Stimulated activated CD4-positive, alpha-beta T cell treated with anti-CD3 and anti-CD28 coated beads, TNF-alpha, amount 100 ng/mL, for 4 hours (primary cell): ENCODE measurements at places on chromosomes 1 and 21.

DNA sequence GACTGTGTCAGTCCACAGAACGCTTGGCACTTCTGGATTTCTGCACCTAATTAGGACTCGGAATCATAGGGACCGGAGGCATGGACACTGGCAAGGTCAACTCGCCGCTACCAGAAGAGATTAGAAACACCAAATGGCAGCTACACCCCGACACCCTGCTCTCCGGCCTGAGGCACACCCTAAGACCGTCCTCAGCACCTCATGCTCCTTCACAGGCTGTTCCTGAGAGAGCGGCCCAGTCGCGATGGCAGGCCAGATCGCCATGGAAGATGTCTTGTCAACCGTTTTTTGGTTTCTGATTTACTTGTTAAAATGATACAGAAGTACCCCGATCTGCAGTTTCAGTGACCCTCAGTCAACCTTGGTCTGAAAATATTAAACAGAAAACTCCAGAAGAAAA, 46.8 kb downstream of the NPHP4 start:
- DNase-seq, result no peak

DNA sequence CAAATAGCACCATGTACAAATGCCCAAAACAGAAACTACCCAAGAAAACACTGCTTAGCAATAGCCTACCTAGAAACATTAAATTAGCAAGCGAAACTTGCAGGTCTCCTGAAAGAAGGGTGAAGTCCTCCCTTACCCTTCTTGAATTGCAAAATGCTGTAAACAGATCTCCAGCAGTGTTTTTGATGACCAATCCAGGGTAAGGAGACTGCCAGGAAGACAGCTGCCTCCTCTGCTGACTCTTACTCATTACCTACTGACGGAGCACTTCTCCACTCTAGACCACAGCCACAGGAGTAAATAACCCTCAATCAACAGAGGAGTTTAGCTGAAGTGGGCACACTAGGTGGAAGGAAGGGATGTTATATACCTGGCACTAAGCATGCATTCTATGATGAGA, 32.2 kb upstream of the GADD45A start:
- no peak for DNase-seq

DNA sequence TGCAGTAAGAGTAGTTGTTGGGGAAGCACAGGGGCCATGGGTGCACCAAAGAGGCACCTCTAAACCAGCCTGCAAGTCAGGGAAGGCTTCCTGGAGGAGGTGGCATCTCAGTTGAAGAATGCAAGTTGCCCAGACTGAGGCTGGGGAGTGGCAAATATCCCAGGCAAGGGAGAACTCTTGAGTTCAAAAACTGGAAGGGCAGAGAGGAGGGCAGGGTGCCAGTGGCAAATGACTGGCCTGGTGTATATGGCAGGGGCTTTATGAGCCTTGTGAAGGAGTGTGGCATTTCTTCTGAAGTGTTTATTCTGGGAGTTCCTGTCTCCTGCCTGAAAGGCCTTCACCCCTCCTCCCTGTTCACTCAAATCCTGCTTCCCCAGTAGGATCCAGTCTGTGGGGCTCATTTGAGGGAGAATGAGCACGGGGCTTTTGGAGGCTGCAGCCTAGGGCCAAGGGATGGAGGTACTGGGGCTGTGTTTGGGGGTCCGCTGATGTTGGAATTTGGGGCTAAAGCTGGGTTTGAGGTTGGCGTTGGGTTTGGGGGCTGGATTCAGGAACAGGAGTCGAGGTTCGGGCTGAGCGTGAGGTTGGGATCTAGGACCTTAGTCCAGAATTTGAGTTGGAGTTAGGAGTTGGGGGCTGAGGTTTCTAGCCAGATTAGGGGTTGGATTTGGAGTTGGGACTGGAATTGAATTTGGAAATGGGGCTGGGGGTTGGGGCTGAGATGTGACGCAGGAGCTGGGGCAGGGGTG, at the start of gene TMEM125:
Gene TMEM125 (plus strand): TSS at position 357 of the 749 bp plus-strand sequence. CDS start 2,740 bp downstream, outside the sequence.
- no peak for DNase-seq

DNA sequence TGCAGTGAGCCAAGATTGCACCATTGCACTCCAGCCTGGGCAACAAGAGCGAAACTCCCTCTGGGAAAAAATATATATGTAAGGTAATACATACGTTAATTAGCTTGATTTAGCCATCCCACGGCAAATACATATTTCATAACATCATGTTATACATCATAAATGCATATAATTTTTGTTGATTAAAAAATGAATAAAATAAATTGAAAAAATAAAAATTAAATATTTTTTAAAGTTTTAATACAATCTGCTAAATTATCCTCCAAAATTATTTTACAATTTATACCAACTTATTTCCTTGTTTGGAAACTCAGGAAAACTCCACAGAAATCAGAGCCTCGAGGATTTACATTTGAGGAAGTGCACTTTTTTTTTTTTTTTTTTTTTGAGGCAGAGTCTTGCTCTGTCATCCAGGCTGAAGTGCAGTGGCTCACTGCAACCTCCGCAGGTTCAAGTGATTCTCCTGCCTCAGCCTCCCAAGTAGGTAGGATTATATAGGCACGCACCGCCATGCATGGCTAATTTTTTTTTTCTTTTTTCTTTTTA, 12.6 kb upstream of the IPO9 start:
- no peak for DNase-seq

DNA sequence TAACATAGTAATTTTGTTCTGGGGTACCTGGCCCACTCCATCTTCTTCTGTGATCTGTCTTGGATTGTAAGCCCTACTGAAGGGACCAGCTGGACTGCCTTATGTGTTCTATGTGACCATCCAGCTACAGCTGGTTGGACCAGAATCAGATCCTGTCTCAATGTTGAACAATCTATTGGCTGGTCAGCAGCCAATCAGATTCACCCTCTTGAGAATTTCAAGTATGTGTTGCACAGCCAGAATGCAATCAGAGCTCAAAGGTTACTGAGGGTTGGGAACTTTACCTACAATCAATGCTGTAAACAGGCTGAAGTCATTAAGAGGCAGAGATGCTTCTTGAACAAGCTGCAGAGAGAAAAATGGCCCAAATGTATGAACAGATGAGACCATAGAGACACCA, 61.9 kb downstream of the KCNC4 start:
- no peak for DNase-seq

- DNase-seq, result no peak
Measured at GRCh38 chr1:169091480-169091941, 15.0 kb upstream of the ATP1B1 start.

- no peak for DNase-seq
Measured at GRCh38 chr1:152067929-152068328, 20.9 kb downstream of the TCHHL1 start.

DNA sequence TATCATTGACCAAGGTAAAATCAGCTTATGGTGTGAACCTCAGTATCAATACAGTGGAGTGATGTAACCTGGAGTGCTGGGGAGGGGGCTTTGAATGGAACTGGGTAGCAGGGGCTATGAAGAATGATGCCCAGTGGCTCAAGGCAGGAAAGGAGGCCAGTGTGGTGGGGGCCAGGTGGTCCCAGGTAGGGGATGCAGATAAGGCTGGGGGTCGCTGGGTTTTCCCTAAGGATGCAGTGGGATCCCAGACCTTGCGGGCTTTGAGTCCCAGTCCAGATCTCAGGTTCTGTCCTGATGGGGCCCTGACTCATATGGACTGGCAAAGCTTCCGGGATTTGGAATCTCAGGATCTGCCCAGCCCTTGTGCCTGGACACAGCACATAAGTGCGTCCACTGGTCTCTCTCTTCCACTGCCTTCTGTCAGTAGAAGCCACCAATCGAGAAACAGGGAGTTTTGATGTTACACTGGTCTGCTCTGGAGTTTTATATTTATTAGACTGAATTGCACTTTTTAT, 52.0 kb downstream of the S100B start:
- no peak for DNase-seq

GRCh38 chr1:162629077-162629627, 3.1 kb upstream of the DDR2 start:
- no peak for DNase-seq

DNA sequence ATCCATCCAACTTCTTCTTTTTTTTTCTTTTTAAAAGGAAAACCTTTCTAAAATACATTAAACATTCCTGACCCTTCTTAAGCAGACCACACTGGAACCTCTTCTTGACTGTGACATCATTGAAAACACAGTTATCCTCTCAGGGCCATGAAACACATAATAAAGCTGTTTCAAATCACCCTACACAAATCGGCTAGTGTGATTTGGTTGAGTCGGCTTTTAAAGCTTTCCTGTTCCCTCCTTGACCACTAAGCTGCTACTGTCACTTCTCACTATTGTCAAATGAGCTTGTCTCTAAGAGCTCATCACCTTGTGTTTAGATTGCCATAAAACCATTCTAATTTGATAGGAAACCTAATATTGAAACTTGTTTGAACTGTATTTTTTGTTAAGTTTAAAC, 5.9 kb downstream of the USP24 start:
- no peak for DNase-seq

- no peak for DNase-seq
Measured at GRCh38 chr21:33936301-33937038, 20.9 kb upstream of the ATP5PO start.

GRCh38 chr21:32424191-32424535, 11.7 kb downstream of the EVA1C start:
- no peak for DNase-seq

DNA sequence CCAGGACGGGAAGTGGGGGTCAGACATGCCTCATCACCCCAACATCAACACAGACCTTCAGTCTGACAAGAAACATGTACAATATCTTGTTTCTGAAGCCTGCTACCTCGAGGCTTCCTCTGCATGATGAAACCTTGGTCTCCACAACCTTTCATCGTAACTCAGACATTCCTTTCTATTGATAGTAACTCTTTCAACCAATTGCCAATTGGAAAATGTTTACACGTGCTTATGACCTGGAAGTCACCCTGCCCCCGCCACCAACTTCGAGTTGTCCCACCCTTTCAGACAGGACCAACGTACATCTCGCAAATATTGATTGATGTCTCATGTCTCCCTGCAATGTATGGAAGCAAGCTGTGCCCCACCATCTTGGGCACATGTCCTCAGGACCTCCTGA, 159.5 kb downstream of the ETS2 start:
- DNase-seq, result no peak

DNA sequence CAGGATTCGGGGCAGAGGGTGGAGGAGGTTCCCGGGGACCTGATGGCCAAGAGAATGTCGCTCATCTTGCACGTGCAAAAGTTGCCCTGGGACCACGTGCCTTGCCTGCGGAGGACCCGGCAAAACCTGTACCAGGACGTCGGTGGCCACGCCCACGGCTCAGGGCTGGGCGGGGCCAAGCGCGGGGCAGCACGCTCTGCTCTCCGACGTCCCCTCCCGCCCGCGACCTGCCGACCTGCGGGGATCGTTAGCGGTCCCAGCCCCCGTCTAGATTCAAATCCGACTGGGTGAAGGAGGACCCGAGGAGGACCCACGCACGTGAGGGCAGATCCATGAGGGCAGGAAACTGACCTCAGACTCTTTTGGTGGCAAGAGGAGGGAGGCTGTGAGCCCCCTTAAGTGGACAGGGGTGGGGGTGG, at the start of gene C1orf167:
Gene C1orf167 (plus strand): TSS at position 206 of the 419 bp plus-strand sequence. CDS start 2,208 bp downstream, outside the sequence.
- DNase-seq, result peak; percentile 18

GRCh38 chr1:164718821-164719220, 159.8 kb downstream of the PBX1 start:
- DNase-seq, result no peak

DNA sequence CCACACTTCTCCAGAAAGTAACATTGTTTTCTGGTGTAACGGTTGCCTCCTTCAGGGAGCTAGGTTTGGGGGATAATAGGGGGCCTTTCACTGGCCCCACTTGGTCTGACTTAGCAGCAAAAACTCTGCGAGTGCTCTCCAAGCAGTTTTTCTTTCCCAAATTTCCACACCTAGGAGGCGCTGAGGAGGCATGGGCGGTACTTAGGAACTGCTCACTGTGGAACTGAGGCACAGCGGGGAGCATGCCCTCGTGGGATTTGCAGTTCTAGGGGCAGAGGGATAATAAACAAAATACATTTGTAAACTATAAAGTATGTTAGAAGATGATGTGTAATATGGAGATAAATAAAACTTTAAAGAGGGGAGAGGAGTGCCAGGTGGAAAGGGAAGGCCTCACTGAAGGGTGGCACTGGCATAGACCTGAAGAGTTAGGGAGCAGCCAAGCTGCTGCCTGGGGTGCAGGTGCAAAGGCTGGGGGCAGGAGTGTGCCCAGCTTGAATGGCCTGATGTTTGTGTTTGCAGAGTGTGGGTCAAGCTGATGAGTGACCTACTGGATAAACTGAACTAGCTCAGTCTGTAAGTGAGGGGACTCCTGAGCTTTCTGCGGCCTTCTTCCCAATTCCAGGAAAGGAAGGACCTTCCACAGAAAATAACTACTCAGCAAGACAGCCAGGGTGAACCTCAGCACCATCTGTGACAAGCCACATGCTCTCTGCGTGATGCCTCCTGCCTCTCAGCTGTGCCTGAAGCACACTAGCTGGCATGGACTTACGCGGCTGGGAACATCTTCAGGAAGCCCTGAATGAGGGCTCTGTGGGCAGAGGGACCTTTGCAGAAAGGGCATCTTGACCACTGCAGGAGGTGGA, 1.9 kb downstream of the EPHX1 start:
- DNase-seq, result no peak

- DNase-seq, result no peak
Measured at GRCh38 chr21:46297338-46298271, 11.5 kb downstream of the YBEY start.

DNA sequence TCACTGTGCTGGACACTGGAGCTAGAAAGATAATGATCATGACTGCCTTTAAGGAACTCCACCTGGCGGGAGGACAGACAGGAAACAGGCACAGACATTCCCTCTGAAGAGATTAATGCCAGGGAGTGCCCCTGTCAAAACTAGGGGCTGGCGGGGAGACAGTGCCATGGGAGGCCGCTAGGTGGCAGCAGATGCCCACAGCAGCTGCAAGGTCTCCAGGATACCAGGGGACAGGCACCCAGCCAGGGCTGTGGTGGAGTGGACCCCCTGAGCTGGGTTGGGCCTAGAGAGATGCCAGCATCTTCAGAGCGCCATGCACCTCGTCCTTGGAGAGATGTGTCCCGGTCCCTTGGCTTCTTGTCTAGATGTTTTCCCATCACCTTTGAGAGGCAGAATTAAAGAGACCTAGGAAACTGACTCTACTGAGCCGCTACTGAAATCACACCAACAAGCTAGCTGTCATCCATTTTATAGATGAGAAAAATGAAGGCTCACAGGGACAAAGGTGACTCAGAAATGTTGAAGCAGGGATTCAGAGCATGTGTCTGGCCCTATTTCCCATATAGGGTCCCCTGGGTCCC, 3.6 kb downstream of the REN start:
- peak; percentile 68 for DNase-seq

DNA sequence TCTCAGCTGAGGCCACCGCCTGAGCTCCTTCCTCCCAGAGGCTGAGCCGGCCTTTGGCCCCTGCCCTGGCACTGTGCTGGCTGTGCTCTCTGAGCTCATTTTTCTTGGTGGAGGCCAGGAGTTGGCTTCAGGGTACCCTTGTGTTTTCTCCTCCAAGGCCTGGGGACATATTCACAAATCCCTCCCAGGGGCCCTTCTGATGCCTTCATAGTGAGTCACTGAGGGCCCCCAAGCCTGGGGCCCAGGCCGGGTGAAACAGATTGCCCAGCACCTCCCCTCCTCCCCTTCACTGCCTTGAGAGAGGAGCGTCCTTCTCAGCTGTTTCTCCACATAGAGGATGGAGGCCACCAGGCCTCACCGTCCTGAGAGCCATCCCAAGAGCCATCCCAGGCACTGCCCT, 105.8 kb downstream of the SIK1 start:
- no peak for DNase-seq

- no peak for DNase-seq
Measured at GRCh38 chr1:36182734-36183133, 26.8 kb downstream of the MAP7D1 start.

- no peak for DNase-seq
Measured at GRCh38 chr1:44605914-44606615, 68.2 kb downstream of the TMEM53 start.
